ENCODE measurements at places on chromosomes 12 and 14.

- DNase-seq: peak; percentile 22
Observed at GRCh38 chr14:21902561-21903181, 229.1 kb upstream of the OR4E1 start.

DNA sequence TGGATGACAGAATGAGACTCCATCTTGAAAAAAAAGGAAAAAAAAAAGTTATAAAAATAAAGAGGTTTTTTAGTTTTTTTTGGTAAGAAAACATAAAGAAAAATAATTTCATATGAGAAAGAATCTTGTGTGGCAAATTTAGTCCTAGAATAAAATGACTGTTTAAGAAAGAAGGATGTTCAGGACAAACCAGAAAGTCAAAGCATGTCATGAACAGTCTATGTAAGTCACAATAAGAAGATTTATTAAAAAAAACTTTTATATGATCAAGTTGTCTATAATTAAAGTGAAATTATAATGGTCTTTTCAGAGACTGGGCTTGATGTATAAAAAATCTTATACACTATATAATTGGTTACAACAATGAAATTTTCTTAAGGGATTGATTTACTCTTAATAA is 68.1 kb upstream of the HECTD1 start:
- DNase-seq: no peak

GRCh38 chr14:24409956-24410355 is 11.2 kb downstream of the NYNRIN start:
- no peak for DNase-seq

- DNase-seq: no peak
Observed at GRCh38 chr14:84646786-84647500, 883.0 kb upstream of the FLRT2 start.

DNA sequence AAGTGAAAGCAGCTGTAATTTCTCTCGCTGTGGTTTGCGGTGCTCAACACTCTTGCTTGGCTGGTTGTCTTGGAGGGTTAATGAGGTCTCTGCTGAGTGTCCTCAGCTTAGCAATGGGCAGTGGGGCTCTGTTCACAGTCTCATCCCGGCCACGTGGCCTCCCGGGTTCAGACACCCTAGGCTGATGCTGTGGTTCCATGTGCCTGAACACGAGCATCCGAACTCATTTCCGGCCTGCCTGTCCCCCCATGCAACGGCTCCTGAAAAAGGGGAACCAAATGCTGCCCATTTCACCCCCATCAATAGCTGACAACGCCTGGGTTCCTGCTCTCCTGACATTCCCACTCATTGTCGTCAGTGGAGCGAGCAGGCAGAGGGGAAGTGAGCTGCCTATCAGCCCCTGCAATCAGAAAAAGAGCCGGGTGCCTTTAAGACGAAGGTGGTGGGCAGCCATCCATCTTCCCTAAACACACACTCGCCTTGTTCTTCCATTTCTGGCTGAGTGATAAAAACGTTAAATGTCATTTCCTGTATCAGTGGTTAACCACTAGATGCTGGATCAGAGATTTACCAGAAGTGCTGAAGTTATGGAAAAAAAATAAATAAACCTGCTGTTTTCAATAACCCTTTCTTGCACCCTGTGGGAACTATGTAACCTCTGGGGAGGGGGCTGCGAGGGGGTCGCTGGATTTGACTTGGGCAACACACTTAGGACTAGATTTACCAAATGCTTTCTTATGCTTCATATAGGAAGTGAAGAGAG is 60.3 kb upstream of the BCL2L14 start:
- DNase-seq: no peak

GRCh38 chr14:61256826-61257468 is 24.2 kb downstream of the TMEM30B start:
- no peak for DNase-seq

DNA sequence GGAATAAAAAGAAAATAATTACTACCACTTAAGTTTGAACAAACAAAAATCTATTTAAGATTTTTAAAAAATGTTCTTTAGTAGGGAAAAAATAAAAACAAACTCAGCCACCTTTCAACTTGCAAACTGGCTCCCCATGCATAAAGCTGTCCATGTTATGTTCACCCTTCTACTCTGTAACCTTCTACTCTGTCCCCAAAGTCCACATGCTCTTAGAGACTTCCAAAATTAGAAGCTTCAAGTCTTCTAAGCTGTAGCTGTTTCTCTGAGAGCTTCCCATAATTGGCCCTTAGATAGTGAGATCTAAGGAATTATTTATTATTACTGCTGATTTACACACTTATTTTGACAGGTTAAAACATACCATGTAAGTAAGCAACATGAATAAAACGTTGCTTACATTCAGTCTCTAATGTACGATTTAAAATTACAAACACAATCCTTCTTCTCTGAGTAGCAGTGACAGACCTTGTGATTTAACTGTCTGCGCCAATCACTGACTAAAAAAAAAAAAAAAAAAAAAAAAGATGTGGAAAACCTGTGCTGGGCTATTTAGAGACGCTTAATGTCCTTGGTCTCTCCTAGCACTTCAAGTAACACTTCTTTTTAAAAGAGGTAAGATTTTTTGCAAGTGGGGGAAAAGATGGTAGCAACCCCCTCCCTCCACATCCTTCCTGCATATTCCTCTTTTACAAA is 28.3 kb upstream of the GRIP1 start:
- no peak for DNase-seq

GRCh38 chr12:117072736-117073490 is 26.3 kb downstream of the TESC start:
- DNase-seq: no peak

GRCh38 chr12:104222976-104223375 is 7.4 kb downstream of the TXNRD1 start:
- DNase-seq: no peak

DNA sequence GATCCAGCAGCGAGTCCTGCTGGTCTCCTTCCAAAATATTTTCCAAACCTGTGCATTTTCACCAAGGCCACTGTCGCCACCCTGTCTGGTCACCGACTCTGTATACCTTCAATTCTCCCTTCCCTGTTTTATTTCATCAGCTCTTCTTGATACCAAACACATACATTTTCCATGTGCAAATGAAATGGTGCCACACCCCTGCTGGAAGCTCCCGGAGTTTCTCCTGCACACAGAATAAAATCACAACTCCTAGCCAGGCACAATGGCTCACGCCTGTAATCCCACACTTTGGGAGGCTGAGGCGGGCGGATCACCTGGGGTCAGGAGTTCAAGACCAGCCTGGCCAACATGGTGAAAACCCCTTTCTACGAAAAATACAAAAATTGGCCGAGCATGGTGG is 14.0 kb downstream of the VSIG10 start:
- no peak for DNase-seq

- DNase-seq: no peak
Observed at GRCh38 chr12:13628067-13628466, 353.3 kb downstream of the GRIN2B start.

- DNase-seq: no peak
Observed at GRCh38 chr12:49261721-49262120, 3.2 kb upstream of the TUBA1C start.

DNA sequence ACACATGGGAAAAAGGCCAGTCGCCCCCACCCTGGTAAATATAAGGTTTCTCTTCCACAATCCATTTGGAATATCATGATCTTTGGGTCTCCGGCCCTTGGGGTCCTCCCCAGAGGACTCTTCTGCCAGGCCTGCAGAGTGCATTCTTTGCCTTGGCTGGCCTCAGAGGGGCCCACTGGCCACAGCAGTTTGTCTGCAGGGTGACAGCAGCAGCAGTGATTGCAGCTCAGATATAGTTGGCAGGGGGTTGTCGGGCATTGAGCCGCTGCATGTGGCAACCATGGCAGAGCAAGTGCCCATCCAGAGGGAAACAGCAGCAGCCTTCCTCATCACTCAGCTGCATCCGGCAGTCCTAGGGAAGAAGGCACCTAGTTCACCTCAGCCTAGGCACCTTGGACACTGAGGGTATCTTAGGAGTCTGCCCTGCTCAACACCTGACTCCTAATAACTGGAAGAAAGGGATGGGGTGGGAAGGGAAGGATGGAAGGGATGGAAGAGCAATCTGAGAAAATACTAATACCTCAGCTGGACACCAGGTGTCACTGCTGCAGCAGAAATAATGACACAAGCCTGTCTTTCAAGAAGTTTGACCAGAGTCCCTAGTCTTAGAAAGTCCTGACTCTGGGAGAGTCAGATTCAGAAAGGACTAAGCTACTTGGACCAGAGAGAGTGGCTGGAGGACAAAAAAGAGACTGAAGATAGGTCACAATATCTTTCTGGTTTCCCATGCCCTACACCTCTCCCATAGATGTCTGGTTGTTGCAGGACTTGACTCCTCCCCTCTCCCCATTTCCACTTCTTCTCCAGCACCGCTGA is 8.9 kb downstream of the AJUBA start:
- DNase-seq: no peak

DNA sequence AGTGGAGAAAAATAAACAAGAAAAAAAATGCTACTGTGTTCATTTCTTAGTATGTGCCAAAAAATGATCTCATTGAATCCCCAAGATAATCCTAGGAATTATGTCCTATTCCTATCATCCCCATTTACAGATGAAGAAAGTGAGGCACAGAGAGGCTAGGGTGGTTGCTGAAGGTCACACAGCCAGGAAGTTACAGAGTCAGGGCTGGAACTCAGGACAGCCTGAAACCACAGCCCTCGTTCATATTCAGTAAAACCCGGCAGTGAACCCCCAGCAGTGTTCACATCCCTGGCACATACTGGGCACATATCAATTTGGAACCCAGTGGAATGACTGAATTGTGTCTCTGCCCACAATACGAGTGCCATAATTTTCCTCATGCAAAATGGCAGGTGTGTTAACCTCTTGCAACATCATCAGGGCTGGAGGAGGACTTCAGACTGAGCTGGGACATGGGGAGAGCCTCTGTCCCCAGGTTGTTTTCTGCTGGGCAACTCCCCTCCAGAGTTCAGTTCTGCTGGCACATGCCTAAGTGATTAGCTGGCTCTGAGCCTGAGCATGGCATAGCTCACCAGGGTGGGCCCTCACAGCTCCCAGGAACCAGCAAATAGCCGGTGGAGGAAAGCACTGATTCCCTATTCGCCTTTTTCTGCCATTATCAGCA is 2.0 kb upstream of the PPP1CC start:
- no peak for DNase-seq

All from kidney capillary endothelial cell (primary cell).